Left forelimb (tissue), 1 donor: ENCODE measurements at places on chromosomes 6 and 20.

- no peak for DNase-seq
These were observed 86.2 kb downstream of the AHI1 start for GRCh38 chr6:135411339-135411738.

DNA sequence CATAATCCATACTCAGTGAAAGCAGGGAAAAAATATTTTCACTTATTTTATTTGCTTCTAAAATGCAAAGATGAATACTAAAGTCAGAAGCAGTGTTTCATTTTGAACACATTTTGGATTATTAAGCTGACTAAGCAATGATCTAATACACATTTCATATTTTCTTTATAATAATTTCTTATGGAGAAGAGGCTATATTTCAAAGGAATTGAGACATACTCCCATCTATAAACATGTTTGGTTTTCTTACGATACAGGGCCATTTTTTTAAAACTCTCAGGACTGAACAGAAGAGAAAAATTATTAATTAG, 26.9 kb upstream of the VAPB start:
- DNase-seq = no peak

DNA sequence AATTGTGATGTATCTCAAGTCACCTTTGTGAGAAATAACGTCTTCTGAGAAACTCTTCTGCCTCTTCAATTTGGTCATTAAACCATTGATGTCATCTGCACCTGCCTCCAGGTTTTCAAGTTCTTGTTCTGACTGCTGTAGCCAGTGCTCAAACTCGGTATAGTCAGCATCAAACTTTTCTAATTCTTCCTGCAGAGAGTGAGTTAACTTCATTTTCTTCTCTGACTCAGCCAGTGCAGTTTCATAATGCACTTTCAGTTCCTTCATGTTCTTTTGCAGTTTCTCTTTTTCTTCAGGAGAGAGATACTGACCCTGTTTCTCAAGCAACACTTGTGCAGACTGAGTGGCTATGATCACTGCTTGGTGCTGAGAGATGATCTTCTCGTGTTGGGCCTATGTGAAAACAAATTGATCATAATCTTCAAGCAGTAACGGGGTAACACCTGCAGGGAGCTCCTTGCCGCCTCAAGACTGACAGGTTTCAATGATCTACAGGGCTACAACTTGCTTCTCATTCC, 48.8 kb downstream of the DST start:
- no peak for DNase-seq

DNA sequence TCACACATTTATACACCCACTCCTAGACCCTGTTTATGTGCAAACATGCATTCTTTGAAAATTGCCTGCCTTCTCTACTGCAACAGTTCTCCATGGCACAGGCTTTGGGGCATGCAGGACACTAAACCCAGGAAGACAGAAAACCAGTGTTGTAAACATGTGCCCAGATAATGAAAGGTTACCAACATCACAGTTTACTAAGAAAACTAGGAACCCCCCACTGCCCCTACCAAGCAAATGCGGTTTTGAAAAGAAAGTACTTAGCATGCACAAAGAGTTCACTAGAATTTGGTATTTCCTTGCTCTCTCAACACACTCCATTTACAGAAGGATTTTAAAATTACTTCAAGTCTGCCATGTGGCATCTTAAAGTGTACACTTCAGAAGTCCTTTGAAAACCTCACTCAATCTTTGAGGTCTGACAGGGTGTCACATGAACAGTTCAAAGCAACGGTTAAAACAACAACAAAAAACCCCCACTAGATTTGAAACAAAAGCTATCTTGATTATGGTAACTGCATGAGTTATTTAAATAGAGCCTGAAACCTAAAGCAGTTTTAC, 245.0 kb downstream of the GMPR start:
- no peak for DNase-seq

DNA sequence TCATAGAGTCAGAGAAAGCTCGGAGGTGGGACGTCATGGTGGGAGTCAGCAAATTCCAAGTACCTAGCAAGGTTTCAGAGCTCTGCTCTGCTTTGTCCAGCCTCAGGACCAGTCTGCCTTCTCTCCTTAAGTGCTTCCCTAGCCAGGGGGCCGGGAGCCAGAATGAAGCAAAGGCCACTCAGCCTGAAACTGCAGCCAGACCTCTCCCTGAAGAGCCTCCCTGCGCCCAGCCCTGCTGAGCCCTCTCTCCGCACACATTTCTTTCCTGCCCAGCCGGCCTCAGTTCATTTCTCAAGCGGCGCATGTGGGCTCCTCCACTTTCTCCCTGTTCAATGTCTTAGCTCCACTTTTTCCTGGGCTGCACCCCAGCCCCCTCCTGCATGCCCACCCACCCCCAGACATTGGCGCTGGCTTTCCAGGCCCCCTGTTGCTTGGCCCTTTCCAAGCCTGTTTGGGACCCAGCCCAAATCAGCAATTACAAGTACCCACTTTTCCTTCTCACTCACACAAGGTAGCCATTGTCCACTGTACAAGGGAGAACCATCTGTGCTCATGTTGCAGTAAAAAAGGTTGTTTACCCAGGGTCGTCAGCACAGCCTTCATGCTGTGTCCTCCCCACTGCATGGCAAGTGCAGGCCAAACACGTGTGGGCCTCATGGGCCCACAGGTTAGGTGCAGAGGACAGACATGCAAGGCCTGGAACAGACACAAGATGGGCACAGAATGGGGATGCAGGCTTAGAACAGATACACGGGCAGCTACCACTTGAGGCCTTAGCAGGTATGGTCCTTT, 147.1 kb downstream of the MRPL14 start:
- peak; percentile 52 for DNase-seq
